NCI-H187 (cell line): ENCODE measurements at places on chromosomes 5 and 9.
A peak's percentile ranks its signal among the peaks of the same experiment; 100 is the strongest.

GRCh38 chr5:31531888-31532547, at the start of the genes C5orf22 and DROSHA:
Gene C5orf22, plus strand, starts transcription at chr5:31532301. Its CDS starts 92 bp downstream, at chr5:31532393.
Gene DROSHA, minus strand, starts transcription at chr5:31532093. Its CDS starts 3,034 bp downstream, at chr5:31529059.
- DNase-seq, result peak; percentile 97

DNA sequence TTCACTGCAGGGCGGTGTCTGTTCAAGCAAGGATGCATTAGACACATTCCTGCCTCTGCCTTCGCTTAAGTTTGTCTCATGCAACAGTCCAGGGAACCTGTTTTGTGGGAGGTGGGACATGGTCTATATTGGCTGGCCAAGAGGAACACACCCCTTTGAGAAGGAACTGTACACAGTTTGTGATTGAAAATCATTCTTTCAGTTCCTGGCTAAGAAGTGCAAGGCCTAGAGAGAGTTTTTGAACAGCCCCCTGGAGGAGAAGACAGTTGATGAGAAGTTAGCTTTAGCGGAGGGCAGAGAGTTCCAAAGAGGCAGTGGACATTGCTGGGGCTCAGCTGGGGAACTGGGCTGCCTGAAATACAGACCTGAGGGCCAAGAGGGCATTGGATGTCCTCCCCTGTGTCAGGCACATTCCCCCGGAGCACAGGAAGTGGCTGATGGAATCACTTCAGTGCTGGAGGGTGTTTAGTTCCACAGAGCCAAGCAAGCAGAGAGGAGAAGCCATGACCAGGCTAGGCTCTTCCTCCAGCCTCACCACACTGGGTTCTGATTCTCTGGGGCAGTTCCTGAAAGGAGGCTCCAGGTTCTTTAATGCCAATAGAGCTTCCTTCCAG, 66.6 kb downstream of the RGS3 start:
- no peak for DNase-seq

GRCh38 chr5:116492016-116492623, 82.5 kb downstream of the SEMA6A start:
- no peak for DNase-seq

DNA sequence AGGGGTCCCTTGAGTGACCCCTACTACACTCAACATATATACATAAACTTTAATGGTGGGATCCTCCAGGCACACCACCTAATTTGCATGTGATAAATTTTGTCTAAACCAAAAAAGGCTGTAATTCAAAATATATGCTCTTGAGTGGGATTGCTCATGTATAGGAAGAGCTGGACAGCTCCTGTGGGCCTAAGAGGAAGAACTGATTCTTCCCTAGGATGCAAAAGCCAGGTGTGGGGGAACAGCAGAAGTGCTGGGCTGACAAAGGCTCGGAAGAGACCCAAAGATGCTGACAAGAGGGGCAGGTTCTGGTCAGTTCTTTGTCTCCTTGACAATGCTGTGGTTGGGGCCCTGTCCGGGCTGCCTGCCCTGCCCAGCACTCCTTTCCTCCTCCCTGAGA, 43.9 kb downstream of the PCDH1 start:
- DNase-seq, result no peak

GRCh38 chr9:134680393-134681060, 38.9 kb downstream of the COL5A1 start:
- DNase-seq, result no peak

DNA sequence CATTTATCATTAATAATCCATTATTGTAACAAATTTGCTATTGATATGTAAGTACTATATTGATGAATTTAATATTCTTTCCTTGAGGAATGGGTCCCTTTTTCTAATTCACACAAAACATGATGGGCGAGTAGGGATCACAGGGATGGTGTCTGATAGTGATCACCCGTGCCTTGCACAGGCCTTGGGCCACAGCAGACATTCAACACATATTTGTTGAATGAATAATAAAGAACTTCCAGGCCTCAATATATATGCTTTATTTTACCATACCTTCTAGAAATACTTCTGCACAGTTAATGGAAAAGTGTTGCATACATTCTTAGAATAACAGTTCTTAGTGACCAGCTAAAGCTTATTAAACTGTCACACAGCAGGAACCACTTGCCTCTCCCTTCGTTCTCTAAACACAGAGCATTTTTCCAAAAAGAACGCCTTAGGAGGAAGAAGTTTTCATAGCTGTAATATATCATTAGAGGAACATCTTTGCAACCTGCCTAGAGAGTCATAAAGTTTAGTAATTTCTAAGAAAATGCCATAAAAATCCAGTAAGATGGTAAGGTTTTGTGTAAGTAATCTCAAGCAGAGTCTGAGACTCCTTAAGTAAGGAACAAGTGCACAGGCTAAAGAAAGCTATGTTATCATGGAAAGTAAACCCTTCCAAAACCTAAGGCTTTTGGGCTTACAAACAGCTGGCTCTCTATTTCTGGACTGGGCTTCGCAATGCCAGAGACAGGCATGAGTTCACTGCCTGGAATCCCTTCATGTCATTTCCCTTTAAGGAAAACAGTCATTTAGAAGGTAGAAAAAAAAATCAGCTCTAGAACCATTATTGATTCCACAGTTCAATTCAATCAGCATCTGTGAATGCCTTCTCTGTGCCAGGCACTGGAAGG, 17.7 kb downstream of the TTLL11 start:
- no peak for DNase-seq

DNA sequence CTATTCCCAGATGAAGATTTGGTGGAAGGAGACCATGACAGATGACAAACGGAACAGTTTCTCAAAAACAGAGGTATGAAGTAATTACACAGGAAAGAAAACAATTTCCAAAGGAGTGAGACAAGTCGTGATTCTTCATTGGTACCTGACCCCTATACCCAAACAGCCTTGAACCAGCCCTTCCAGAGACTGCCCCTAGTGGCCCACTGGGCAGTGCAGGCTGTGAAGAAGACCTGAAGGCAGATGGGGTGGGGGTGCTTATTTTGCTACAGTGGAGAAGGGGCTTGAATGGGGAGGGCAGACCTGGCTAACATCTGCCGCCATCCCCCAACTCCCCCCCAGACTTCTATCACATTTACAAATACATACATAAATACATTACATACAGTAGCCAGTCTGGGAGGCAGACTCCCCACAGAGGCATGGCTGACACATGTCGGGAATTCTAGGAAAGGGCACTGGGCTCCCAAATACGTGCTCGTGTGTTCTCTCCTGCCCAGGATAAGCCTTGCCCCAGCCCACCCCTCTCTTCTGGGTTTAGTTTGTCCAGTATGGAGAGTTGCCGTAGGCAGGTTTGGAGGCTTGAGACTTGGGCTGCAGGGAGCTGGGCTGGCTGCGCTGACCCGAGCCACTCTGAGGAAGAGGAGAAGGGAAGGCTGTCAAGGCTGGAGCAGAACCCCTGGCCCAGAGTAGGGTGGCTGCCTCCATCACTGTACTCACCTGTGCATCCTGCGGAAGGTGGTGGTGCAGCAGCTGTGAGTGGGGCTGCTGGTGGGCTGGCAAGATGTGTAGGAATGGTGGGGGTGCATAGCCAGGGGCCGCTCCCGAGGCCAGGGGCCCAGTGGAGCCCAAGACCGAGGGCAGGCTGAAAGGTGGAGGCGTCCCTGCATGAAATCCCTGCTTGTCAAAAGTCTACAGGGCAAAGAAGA, 105.3 kb downstream of the UBE2R2 start:
- no peak for DNase-seq
